ENCODE measurements at places on chromosomes 13 and 19. TPM values are rescaled to one million over a fixed set of nuclear protein-coding genes. Genes with fewer than 3 reads are reported as not detected.

DNA sequence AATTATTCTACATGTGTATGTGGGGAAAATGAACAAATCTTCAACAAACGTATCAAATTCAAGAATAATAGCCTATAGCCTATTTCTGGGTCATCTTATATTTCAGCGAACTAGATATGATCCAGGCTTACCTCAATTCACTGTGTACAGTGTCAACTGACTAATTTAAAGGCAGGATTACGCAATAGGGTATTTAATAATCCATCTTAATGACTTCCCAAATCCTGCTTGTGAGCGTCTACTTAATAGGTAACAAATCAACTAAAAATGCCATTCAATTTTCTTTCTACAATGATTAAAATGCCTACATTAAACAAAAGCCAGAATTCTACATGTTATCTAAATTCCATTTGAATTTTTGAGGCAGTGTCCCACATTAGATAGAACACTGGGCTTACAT is 67.0 kb downstream of the USP12 start:
- DNase-seq = no peak

DNA sequence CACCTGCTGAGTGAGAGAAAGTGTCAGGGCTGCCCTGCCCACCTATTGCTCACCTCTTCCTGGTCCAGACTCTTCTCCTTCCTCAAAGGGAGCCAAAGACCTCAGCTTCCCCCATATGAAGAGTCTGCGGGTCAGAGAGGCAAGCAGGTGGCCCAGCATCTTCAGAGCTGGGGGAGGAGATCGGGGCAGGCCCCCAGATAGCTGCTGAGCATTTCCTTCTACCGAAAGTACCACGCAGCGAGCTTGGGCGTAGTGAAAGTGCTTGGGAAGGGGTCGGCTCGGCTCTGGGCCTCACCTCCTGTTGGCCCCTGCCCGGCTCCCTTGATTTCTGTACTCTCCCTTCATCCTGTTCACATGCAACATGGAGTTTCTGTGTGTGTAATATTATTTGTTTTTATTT is 12.2 kb upstream of the ZNF536 start:
- no peak for DNase-seq

C19orf38 gene
- total RNA-seq = not detected

DNA sequence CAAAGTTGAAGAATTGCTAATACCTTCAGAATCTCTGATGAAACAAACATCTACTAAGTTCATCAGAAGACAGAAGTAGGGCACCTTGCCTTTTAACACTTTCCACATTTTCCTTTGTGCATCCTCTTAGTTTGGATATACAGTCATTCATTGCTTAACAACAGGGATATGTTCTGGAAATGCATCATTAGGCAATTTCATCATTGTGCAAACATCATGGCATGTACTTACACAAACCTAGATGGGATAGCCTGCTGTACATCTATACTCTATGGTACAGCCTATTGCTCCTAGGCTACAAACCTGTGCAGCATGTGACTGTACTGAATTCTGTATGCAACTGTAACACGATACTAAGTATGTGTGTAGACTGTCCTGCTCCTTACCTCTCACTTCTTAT is 169.8 kb downstream of the SUCLA2 start:
- no peak for DNase-seq

FAM83E gene
- 1.2 TPM for total RNA-seq

GRCh38 chr13:22278336-22278929 is 607.6 kb downstream of the FGF9 start:
- peak; percentile 8 for DNase-seq

DNA sequence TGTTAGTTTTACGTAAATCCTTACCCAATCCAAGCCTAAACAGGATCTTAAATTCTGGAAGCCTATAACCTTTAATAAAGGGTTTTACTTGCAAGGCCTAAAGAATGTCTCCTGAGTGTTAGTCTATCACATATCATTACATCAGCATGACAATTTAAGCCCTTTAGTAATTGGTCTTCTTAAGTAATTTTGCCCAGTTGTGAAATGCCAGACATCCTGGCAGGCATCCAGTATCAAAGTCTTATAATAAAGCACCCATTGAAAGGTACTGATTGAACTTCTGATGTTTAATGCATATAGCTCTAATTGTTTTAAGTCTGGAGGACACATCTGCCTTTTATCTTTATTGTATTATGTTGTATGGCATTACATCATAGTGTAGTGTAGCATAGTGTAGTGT is 1078.9 kb downstream of the SLITRK1 start:
- DNase-seq = no peak

GRCh38 chr13:91544723-91545122 is 146.3 kb downstream of the GPC5 start:
- DNase-seq = peak; percentile 63

- no peak for DNase-seq
Observed at GRCh38 chr13:30738526-30739236, 3.3 kb downstream of the ALOX5AP start.

GRCh38 chr19:38718747-38719543 is 25.3 kb downstream of the CAPN12 start:
- peak; percentile 28 for DNase-seq

DNA sequence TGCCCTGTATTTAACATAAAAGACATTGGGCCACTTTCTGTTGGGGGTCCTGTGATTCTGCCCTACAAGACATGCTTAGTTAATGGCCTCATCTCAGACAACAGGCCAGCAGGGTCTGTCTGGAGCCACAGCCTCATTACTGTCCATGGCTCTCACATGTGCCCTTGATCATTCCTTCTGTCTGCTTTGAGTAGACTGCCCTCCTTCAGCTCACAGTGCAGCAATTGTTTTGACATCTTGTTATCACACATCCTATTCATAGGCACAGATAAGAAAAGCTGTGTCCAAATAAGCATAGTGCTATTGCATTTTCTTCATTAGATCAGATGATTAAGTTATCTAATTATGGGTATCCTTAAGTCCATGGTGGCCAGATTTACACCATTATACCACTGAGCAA is 127.9 kb downstream of the KCTD12 start:
- DNase-seq = no peak

ARHGEF1 gene
- total RNA-seq = 100 TPM

DNA sequence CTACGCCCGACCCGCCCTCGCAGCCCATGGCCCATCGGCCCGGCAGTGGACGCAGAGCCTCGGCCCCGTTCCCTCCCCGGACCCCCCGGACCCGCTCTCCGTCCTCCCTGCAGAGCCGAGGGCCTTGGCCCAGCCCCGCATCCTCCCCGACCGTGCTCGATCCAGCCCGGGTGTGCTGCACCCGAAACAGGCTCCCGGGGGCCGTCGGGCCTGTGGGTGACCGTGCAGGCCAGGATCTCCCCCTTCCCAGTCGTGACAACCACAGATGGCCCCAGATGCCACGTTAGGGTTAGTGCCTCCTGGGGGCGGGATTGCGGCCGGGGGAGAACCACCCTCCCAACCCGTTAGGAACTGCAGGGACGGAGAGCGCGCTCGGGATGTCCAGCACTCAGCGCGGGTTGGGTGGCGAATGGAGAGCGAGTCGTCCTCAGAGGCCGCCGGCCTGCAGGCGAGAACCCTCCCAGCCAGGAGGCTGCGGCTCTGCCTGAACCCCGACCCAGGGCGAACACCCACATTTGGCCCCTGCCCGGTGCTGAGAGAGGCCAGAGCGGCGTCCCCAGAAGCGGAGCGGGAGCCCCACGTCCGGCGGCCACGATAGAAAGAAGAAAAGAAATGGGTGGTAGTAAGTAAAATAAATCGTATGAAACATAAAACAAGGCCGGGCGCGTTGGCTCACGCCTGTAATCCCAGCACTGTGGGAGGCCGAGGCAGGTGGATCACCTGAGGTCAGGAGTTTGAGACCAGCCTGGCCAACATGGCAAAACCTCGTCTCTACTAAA is 6.7 kb upstream of the MADCAM1 start:
- DNase-seq = no peak

SLITRK1 gene
- not detected for total RNA-seq

- DNase-seq = peak; percentile 11
Observed at GRCh38 chr13:80574113-80574850, 233.4 kb upstream of the SPRY2 start.

VSTM1 gene
- 0.74 TPM for total RNA-seq

PLEKHG2 gene
- 14.0 TPM for total RNA-seq

ZNF155 gene
- total RNA-seq = 5.3 TPM

URI1 gene
- 54.3 TPM for total RNA-seq

DNA sequence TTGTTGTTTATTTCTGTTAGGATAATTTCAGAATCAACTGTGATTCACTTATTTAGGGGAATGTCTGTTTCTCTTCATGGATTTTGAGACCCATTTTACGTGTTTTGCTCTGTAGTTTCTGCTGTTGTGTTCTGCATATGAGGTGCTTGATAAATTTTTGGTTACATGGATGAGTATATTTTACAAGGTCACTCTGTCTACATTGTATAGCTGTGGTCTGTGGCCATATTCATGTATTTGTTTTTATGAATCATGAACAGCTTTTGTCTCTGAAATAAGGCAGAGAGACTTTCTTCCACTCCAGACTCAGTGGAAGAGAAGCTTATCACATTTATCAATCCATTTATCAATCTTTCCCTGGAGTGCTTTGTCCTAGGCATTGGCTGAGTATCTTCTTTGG is 56.6 kb downstream of the PDS5B start:
- no peak for DNase-seq

DNA sequence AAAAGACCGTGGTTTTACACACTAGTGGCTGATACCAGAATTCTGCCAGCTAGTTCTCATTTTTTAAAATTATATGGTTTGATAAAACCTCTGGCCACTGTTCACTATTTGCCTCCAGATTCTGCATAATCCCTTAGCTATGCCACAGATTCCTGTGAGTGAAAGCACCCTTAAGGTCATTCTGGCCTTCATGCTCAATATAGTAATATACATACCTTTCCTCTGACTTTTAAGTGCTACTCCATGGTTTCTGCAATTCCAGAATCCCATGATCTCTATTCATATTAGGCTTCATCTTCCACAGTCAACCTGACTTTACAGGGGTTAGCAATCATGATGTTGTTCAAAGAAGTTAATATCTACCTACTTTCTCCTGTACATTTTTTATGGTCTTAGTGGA is 274.1 kb upstream of the EDNRB start:
- DNase-seq = peak; percentile 49

- DNase-seq = no peak
Observed at GRCh38 chr13:110698689-110699088, 7.2 kb downstream of the CARS2 start.

DNA sequence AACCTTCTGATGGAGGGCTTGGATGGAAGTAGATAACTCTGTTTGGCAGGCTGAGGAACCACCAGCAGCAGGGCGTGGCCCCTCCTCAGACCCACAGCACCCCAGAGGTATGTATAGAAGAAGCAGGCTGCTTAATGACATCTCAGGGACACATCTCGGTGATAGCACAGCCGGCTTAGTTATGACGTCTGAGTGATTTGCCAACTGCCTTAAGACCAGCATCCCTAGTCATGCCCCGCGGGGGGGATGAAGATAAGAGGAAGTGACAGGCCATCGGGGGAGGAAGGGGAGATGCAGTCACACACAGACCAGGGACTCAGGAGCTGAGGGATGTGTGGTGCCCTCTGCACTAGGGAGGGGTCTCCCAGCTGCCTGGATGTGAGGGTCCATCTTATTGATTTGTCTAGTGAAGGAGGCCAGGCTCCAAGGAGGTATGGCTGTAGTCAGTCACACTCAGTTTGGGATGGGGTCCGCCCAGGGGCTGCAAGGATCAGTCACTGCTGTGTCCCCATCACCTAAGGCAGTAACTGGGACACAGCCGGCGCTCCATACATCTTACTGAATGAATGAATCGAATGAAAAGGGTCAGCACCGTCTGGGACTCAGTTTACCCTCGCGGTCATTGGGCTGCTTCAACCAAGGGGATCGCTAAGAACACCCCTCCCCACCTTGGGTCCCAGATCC is 19.2 kb upstream of the ERCC1 start:
- peak; percentile 60 for DNase-seq

DNA sequence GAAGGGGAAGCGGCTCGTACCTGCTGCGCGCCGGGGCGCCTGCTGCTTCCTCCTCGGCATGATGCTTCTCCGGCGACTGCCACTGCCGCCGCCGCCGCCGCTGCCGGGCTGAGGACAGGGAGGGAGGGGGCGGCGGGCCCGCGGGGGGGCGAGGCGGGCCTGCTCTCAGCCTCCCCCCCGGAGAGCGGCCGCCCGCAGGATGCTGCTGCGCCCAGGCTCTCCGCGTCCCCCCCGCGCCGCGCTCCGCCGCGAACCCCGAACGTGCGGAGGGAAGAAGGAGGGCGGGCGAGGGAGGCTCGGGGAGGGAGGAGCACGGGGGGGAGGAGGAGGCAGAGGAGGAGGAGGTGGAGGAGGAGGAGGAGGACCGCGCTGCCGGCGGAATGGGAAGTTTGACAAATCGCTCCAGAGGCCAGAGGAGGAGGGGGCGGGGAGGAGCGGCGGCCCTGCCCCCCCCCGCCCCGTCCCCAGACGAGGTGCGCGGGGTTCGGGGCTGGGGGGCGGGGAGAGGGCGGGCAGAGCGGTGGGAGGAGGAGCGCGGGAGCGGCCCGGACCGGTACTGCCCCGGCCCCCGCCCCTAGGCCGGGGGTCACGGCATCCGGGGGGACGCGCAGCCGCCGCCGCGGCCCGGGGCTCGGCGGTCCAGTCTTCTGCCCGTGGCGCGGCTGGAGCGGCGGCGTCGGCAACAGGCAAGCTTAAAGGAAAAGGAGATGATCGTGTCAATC is at the start of gene TSHZ3:
TSS of gene TSHZ3 (minus strand) at position 277 of the 722 bp plus-strand sequence. CDS start at position 60, 217 bp downstream.
- DNase-seq = peak; percentile 65

DNA sequence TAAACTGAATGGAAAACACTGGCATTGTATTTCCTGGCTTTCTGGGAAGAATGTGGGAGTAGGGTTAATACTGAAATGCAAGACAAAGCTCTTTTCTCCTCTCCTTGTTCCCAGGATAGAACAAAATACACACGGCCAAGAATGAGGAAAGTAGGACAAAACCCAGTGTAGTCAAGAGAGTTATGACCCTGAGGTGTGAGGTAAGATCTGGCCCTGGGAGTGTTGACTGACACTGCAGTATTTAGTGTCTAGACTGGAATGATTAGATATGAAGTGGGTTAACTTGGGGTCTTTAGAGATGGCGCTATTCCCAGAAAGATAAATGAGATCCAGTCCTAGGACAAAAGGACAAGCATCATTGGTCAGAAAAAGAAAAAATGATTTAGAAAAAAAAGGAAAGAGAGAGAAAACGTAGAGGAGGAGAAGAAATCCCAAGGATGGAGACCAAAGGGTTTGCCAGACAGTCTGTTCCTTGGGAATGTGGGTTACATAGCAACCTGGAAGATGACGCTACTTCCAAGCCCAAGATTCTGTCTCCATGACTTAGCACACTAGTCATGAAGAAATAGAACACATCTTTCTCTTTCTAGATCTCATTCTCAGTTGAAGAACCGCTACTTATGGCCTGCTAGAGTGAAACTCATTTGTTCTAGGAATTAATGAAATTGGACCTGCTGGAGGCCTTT is 543.6 kb upstream of the GPC6 start:
- DNase-seq = no peak

Measured in HT1080 (cell line).